Activated CD8-positive, alpha-beta T cell treated with anti-CD3 and anti-CD28 coated beads for 36 hours (primary cell): ENCODE measurements at places on chromosomes 11 and 22.
A peak's percentile ranks its signal among the peaks of the same experiment; 100 is the strongest.

- H3K27me3 ChIP-seq, result peaks cover 10% of the 10 kb centered on the region
- H3K4me3 ChIP-seq, result no peak overlapping the region
- H3K27ac ChIP-seq, result no peak overlapping the region
- no peaks in the 10 kb centered on the region for H3K36me3 ChIP-seq
- peak; percentile 39 for DNase-seq
Observed at GRCh38 chr11:86740628-86741483, 59.5 kb upstream of the PRSS23 start.

GRCh38 chr22:20859615-20860014 is 808 bp downstream of the SNAP29 start:
- H3K27me3 ChIP-seq, result no peaks in the 10 kb centered on the region
- H3K4me3 ChIP-seq, result peak overlapping the region; percentile 96
- H3K27ac ChIP-seq, result peak overlapping the region; percentile 74
- peaks cover 45% of the 10 kb centered on the region for H3K4me1 ChIP-seq
- no peak for DNase-seq

- H3K36me3 ChIP-seq, result no peaks in the 10 kb centered on the region
- no peak overlapping the region for H3K4me3 ChIP-seq
- H3K27ac ChIP-seq, result no peak overlapping the region
- peak; percentile 19 for DNase-seq
Observed at GRCh38 chr11:82315093-82315492, 418.6 kb downstream of the FAM181B start.

- H3K36me3 ChIP-seq, result no peaks in the 10 kb centered on the region
- DNase-seq, result no peak
- no peaks in the 10 kb centered on the region for H3K4me1 ChIP-seq
- H3K4me3 ChIP-seq, result no peak overlapping the region
Observed at GRCh38 chr11:78841456-78842060, 266.9 kb upstream of the NARS2 start.

DNA sequence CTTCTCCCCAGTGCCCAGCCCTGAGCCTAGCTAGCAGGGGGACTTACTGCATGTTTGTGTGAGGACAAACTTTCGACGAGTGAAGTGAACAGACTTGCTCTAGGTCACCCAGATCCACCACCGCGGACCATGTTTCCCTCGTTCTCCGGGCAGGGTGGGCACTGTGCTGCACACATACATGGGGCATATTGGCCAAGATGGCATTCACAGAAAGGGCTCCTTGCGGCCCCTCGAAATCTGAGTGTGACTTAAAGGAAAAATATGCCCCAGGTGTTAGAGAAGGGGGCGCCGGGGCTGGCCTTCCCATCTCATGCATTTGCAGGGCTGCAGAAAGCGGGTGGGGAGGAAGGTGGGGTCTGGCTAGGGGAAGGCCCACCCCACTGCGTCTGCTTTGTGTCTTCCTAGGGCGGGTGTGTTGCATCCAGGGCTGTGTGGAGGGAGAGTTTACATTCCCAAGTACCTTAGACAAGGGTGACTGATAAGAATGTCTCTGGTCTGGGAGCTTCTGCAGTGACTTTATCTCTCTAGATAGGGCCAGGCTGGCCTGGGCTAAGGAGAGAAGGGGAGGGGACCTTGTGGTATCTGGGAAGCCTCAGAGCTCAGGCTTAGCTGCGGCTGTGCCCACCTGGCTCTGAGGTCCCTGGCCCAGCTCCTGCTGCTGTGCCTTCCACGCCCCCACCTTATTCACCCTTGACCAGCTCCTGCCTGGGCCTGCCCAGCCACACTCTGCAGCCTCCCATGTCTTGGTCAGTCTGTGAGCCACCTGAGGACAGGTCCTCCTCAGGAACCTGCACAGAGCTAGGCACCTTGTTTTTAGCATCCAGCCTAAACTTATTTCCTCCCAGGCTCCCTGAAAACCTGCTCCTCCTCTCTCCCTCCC is 45.8 kb downstream of the LRRC32 start:
- peaks cover 39% of the 10 kb centered on the region for H3K4me1 ChIP-seq
- H3K36me3 ChIP-seq, result peaks cover 18% of the 10 kb centered on the region
- no peak overlapping the region for H3K4me3 ChIP-seq
- no peak overlapping the region for H3K27ac ChIP-seq

DNA sequence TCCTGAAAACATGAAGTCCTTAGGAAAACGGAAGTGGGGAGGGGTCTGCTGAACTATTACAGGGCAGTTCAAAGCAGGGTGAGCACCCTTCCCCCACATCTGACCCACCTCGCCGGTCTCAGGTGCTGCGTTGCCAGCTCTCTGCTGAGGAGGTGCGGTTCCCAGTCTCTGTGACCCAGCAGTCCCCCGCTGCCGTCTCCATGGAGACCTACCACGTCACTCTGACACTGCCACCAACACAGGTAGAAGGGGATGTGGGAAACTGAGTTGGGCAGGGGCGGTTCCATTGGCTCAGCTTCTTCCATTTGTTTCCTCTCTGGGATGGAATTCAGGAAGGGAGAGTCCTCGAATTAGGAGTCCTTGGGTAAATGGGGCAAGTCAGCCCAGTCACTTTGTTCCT is 3.3 kb downstream of the C2CD2L start:
- peak overlapping the region; percentile 16 for H3K27ac ChIP-seq
- H3K4me1 ChIP-seq, result peaks cover 45% of the 10 kb centered on the region
- no peak for DNase-seq
- H3K4me3 ChIP-seq, result no peak overlapping the region
- H3K27me3 ChIP-seq, result no peaks in the 10 kb centered on the region
- H3K36me3 ChIP-seq, result peaks cover 26% of the 10 kb centered on the region

- DNase-seq, result no peak
- no peaks in the 10 kb centered on the region for H3K27me3 ChIP-seq
- peaks cover 5% of the 10 kb centered on the region for H3K4me1 ChIP-seq
- no peak overlapping the region for H3K27ac ChIP-seq
- H3K4me3 ChIP-seq, result no peak overlapping the region
- no peaks in the 10 kb centered on the region for H3K36me3 ChIP-seq
Observed at GRCh38 chr11:8237453-8237852, 26.2 kb downstream of the LMO1 start.

DNA sequence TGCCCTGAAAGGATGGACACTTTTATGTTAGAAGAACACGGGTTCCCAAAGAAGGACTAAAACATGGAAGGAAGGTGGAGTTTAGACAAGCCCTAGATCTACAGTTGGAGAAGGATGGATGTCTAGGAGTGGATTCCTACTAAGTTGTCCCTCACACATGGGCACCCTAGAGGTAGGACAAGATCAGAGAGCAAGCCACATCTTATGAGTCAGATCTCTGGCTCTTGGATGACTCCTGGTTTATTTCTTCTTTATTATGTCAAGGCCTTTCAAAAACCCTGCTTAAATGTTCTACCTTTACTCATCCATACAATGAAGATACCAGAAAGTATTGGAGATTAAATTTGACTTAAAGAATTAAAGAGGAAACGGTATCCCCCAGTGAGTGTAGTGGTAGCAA is 34.4 kb downstream of the PRCP start:
- DNase-seq, result no peak
- H3K27me3 ChIP-seq, result no peaks in the 10 kb centered on the region
- no peak overlapping the region for H3K27ac ChIP-seq
- H3K4me1 ChIP-seq, result peaks cover 22% of the 10 kb centered on the region
- H3K36me3 ChIP-seq, result no peaks in the 10 kb centered on the region

DNA sequence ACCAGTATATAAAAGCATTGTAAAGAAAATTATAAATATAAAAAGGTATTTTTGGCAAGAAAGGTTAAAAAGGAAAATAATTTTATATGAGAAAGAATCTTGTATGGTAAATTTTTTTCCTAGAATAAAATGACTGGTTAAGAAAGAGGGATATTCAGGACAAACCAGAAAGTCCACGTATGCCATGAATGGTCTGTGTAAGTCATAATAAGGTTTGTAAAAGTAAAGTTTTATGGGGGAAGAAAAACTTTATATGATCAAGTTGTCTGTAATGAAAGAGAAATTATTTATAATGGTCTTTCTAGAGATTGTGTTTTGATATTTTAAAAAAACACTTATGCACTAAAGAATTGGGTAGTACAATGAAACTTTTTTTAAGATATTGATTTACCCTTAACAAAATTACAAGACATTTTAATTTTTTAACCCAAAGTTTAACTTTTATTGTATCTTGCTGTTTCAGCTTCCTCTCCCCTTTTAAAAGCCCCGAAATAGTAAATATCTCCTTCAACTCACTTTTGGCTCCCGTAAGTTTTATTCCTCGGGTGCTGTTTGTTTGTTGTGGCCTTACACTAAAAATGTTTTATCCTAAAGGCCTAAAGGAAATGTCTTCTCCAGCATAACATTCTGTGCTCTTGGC is 47.7 kb downstream of the AMOTL1 start:
- no peaks in the 10 kb centered on the region for H3K36me3 ChIP-seq
- no peak overlapping the region for H3K27ac ChIP-seq
- no peaks in the 10 kb centered on the region for H3K27me3 ChIP-seq

- H3K27me3 ChIP-seq, result peaks cover 22% of the 10 kb centered on the region
- no peaks in the 10 kb centered on the region for H3K36me3 ChIP-seq
- H3K27ac ChIP-seq, result peak overlapping the region; percentile 4
Observed at GRCh38 chr11:76637491-76638269, 32.9 kb downstream of the LRRC32 start.

DNA sequence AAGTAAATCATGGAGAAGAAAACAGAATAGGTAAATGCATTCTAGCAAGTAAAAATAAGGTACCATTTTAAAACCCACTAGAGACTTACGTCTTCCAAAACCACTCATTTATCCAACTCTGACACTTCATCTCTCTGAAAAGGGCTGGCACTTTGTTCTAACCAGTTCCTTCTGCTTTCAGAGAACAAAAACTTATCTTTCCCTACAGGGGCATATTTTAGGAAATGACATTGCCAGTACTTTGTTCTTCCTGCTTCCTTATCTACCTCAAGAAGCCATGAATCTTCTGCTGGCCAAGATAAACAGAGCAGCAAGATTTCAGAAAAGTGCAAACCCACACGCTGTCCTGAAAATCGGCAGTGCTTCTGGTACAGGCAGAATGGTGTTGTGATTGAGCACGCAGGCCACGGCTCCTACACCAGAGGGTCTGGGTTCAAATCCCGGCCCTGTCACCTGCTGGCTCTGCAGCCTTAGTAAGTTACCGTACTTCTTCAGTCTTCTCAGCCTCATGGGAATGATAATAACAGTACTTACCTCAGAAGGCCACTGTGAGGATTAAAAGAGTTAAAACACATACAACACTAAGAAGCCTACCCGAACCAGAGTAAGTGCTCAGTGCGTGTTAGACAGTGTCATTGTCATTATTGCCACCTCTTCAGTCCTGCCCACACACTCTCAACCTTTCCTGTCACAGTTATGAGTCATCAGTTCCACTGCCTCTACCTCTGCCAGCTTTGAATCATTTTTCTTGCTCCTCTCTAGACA is 11.0 kb downstream of the MPZL3 start:
- peak overlapping the region; percentile 97 for H3K27ac ChIP-seq
- H3K4me1 ChIP-seq, result peaks cover 78% of the 10 kb centered on the region
- DNase-seq, result peak; percentile 85
- peaks cover 67% of the 10 kb centered on the region for H3K36me3 ChIP-seq
- H3K27me3 ChIP-seq, result no peaks in the 10 kb centered on the region
- peak overlapping the region; percentile 86 for H3K4me3 ChIP-seq

- DNase-seq, result peak; percentile 39
- H3K27ac ChIP-seq, result no peak overlapping the region
- no peaks in the 10 kb centered on the region for H3K27me3 ChIP-seq
- H3K36me3 ChIP-seq, result peaks cover 78% of the 10 kb centered on the region
Observed at GRCh38 chr11:104946907-104947306, 21.5 kb downstream of the CASP4 start.

DNA sequence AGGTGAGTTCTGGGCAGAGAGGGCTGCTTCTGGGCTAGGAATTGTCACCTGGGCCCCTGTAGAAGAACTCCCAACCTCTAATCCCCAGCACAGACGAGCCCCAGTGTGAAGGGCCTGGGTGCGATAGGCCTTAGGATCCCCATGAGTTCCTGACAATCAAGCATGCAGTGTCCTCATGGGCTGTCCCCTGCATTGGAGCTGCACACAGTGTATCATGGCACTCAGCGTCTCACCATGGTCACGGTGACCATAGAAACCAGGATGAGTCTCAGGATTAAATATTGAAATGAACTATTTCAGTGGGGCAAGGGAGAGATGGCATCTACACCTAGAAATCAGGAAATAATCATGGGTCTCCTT is 292 bp downstream of the SCGB2A1 start:
- DNase-seq, result no peak
- H3K4me1 ChIP-seq, result no peaks in the 10 kb centered on the region
- H3K27ac ChIP-seq, result no peak overlapping the region
- no peaks in the 10 kb centered on the region for H3K36me3 ChIP-seq

- no peak for DNase-seq
- H3K36me3 ChIP-seq, result peaks cover 1% of the 10 kb centered on the region
- H3K27me3 ChIP-seq, result peaks cover 15% of the 10 kb centered on the region
- no peak overlapping the region for H3K27ac ChIP-seq
- no peak overlapping the region for H3K4me3 ChIP-seq
Observed at GRCh38 chr11:75055511-75055910, 41.2 kb downstream of the OR2AT4 start.

- H3K4me1 ChIP-seq, result no peaks in the 10 kb centered on the region
- no peak for DNase-seq
- H3K4me3 ChIP-seq, result no peak overlapping the region
Observed at GRCh38 chr22:48845356-48845936, 982.2 kb downstream of the BRD1 start.

GRCh38 chr22:27573280-27574001 is 228.1 kb downstream of the MN1 start:
- no peak overlapping the region for H3K4me3 ChIP-seq
- no peak for DNase-seq
- no peaks in the 10 kb centered on the region for H3K36me3 ChIP-seq
- H3K27me3 ChIP-seq, result peaks cover 23% of the 10 kb centered on the region

DNA sequence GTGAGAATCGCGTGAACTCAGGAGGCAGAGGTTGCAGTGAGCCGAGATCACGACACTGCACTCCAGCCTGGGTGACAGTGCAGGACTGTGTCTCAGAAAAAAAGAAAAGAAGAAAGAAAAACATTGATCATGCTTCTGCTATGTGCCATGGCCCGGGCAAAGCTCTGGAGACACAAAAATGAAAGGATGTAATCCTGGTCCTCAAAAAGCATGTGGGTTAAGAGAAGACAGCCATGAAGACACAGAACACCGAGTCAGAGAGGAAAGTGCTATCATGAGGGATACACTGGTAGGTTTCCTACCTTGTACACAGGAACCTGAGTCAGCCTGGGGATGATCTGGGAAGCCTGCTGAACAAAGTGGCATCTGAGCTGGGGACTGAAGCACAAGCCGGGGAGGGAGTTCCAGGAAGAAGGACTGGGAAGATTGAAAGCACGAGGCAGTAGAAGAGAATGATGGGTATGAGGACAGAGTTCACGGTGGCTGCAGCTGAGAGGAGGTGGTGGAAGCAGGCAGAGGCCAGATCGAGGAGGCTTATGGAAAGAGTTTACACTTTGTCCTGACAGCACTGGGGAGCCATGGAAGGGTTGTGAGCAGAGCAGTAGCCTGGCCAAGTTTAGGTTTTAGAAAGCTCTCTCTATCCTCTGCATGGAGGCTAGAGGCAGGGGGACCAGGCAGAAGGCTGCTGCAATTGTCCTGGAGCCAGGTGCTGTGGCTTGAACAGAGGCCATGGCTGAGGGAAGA is 9.9 kb upstream of the MAFF start:
- H3K27me3 ChIP-seq, result peaks cover 3% of the 10 kb centered on the region
- no peaks in the 10 kb centered on the region for H3K36me3 ChIP-seq
- peaks cover 6% of the 10 kb centered on the region for H3K4me1 ChIP-seq

- H3K4me3 ChIP-seq, result peak overlapping the region; percentile 78
- no peaks in the 10 kb centered on the region for H3K36me3 ChIP-seq
- peaks cover 7% of the 10 kb centered on the region for H3K27me3 ChIP-seq
- DNase-seq, result peak; percentile 43
- peaks cover 27% of the 10 kb centered on the region for H3K4me1 ChIP-seq
Observed at GRCh38 chr22:46070803-46071450, 79.4 kb upstream of the PPARA start.

GRCh38 chr11:61947486-61948210 is 2.5 kb upstream of the BEST1 start:
- H3K4me1 ChIP-seq, result peaks cover 7% of the 10 kb centered on the region
- no peak overlapping the region for H3K4me3 ChIP-seq
- no peak overlapping the region for H3K27ac ChIP-seq
- H3K27me3 ChIP-seq, result peaks cover 3% of the 10 kb centered on the region
